ENCODE measurements at places on chromosomes 12 and 14.

DNA sequence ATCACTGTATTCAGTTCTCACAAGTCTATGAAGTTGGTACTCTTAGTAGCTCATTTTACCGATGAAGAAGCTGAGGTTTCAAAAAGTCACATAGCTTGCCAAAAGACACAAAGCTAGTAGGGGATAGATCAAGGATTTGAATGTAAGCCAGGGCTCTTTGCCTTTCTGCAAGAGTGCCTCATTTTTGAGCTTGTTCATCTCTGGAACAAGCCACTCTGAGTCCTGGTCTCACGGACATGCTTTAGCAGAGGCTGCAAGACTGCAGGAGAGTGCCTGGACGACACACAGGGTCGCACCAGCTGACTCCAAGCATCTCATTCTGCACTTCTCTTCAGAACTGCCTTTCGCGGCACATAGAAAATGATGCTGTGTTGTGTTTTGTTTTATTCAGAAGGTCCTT is 3.7 kb downstream of the NUAK1 start:
- no peak for DNase-seq

DNA sequence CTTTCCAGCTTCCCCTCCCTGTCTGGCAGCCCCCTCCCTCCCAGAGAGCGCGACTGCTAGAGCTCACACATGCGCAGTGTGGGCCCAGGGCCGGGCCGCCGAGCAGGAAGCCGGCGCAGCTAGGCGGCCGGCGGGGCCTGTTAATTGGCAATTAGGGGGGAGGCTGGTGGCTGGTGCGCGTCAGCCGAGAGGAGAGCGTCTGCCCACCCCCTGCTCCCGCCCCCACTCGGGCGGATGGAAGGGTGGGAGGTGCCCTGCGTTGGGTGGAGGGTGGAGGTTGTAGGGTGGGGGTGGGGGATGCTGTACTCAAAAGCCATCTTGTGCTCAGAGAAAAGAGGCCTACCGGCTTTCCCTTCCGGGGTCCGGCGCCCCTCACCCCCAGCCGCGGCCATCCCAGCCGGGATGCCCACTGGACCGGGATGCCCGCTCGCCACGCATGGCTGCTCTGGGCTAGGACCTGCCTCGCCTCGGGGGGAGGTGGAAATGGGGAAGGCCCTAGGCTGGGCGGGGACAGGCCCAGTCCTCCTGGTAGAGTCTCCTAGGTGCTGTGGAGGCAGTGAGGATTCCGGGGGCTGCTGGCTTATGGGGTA is 9.2 kb downstream of the HOXC8 start:
- DNase-seq: peak; percentile 75

- DNase-seq: peak; percentile 90
Measured at GRCh38 chr12:4701395-4702190, 18.6 kb upstream of the GALNT8 start.

- DNase-seq: no peak
Measured at GRCh38 chr12:49582201-49582600, 14.3 kb upstream of the MCRS1 start.

- DNase-seq: no peak
Measured at GRCh38 chr12:94916663-94917062, 86.8 kb downstream of the NDUFA12 start.

GRCh38 chr12:11856971-11857370 is 207.5 kb downstream of the ETV6 start:
- DNase-seq: no peak

DNA sequence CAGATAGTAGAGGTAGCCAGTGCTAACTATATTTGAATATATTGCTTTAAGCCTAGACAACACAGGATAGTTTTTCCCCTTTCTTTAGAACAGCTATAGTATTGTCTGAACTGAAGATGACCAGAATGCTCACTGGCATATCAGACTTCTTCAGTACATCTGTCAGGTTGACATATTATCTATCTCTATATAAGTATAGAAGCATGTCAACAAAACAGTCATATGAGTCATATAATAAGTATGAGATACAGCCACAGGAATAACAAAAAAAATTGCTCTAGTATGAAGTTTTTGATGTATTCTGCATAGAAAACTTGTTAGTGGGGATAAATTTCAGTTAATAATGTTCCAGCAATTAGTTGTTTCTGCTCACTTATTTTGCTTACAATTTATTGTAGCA is 767.7 kb downstream of the LRFN5 start:
- no peak for DNase-seq

- no peak for DNase-seq
Measured at GRCh38 chr14:33457021-33457420, 493.9 kb downstream of the EGLN3 start.

DNA sequence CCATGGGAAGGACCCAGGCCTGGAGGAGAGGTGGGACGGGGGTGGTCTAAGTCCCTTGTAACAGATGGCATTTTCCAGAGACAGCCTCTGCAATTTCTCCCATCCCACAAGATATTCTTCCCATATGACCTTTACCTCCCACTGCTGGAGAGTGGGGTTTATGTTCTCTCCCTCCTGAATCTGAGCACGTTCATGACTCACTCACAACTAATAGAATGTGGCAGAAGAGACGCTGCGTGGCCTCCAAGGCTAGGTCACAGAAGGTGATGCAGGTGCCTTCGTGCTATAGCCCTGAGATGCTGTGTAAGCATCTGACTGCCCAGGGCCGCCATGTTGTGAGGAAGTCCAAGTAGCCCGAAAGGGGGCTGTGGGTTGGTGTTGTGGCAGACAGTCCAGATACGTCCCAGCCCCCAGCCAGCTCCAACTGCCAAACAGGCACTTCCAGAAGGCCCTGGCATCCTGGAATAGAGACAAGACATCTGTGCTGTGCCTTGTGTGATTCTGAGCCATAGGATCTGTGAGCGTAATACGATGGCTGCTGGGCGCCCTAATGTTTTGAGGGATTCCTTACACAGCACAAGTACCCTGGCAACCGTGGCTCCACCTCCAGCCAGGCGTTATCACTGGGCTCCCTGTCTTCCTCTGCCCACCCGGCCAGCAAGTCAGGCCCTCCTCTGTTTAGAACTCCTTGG is 56.1 kb upstream of the NCOR2 start:
- DNase-seq: no peak

DNA sequence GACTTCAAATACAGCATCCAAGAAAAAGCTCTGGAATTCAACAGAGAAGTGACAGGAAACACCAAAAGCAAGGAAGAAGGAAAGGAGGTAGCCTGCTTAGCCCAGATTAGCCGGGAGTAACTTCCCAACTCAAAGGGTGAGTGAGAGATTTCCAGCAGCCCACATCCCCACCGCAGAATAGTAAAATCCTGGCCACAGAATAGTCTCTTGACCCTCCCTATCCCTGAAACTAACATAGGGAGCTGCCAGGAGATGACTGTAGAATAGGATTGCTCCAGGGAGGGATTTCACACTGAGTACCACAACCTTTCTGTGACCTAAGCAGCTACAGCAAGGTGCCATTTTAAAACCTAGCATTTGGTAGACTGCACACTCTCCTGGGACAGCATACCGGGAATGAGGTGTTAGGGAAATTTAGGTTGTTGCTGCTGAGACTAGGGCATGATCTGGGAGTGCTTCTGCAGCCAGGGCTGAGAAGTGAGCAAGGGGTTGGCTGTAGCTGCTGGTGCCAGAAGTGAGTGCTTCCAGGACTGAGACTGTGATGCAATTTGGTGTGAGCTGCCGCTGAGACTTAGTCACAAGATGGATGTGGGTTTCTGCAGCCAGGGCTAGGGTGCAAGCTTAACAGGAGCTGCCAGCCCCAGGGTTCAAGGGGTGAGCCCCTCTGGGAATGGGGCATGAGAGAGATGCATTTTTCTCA is 66.0 kb downstream of the TMTC3 start:
- DNase-seq: no peak

DNA sequence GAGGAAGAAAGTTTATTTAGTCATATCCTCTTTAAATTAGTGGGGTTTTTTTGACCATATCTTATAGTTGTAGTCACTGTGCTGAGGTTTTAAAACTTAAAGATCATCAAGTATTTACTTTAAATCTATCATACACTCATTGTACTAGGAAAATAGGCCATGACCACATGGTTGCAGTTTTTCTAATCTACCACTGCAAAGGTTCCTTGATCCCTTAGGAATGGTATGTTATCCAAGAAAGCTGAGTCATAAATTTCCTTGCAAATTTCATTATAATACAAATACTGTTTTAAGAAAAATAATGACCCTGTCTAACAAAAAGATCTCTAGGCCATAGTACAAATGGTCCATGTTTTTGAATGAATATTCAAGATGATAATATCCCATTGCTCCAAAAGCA is 74.7 kb downstream of the DBX2 start:
- DNase-seq: no peak

GRCh38 chr12:107318806-107319532 is 225.6 kb upstream of the CRY1 start:
- peak; percentile 46 for DNase-seq

DNA sequence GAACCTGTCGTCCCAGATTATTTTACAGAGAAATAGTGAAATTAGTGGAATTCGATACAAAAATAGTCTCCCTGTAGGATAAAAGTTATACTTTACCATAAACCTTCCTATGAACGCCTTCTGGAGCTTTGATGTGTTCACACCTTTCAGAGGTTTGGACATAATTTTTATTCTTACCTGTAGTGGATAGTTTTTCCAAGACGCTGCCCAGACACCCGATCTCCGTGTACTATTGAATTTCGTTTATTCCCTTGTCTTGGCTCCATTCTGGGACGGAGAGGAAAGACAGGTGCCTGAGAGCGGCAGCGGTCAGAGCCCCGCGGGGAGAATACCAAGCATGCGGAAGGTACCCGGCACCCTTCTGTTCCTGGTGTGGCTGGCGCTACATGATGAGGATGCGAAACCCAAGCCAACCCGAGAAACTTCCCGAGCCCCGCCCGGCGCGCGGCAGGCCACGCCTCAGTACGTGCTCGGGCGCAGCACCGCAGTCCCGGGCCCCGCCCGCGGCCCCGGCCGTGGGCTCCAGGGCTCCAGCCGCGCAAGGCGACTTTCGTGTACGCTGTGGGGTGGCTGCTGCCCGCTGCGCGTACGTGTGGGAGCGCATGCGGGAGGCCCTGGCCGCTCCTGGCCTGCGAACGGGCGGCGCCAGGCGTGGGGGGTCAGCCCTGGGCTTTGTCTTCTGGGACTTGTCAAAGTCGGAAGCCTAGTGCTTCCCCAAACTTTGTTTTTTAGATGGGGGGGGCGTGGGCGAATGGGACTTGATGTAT is 11.3 kb upstream of the SNAPC1 start:
- DNase-seq: peak; percentile 89
